Chondrocyte (in vitro differentiated cells): ENCODE measurements at places on chromosomes 1 and 21. TPM values are rescaled to one million over a fixed set of nuclear protein-coding genes. Genes with fewer than 3 reads are reported as not detected.

- no peak for DNase-seq
Measured at GRCh38 chr1:107541412-107541811, 400.6 kb downstream of the NTNG1 start.

DNA sequence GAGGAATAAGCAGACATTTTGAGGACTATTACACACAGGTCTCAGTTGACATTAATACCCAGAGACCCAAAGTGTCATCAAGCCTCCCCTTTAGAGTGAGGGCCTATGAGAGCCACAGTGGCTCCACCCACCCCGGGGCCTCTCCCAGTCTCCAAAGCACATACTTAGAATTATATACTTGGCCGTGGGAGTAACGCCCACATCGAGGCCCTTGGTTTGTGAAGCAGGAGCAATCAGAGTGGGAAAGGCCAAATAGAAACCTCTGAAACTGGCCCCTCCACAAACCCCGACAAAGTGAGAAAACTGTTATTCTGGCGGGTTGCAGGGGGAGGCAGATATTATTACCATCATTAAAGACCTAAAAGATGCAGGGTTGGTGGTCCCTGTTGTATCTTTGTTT is 7.0 kb upstream of the DESI2 start:
- no peak for DNase-seq

- DNase-seq = no peak
Measured at GRCh38 chr1:37448185-37448584, 26.2 kb upstream of the ZC3H12A start.

VHLL gene
- not detected in 3 replicates for total RNA-seq

DNA sequence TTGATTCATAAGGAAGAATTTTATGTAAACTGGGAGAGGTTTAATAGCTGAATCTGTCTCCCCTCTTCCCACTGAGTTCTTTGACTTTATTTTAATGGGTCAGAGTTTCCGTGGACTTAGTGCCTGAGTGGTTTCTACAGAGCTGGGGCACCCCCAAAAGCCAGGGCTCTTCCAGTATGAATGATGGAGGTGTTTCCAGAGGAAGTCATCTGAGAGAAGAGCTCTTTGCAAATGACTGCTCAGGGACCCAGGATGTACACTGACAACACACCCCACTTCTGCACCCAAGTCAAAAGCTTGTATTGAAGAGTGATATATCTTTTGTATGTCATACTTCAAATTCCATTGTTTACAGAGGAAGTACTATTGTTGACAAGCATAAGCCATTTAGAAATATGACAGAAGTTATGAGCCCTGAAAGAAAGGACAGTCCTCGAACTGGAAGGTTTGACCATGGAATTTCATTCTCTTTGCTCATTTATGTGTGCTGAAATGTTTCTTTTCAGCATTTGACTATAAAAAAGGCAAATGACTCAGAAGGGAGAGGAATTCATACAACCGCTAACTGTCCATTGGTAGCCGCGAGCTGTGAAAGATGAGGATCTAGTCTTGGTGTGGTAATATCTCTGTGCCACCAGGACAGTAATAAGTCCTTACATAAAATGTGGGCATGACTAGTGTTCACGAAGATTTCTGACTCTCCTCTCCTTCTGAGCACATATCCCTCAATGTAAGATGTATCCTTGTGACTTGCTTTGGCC is 25.4 kb upstream of the LMX1A start:
- DNase-seq = no peak
